Stimulated activated CD4-positive, alpha-beta T cell treated with anti-CD3 and anti-CD28 coated beads, Interleukin-1b, Interleukin-23, amount 100 ng/mL, for 1 hour (primary cell): ENCODE measurements at places on chromosomes 11 and 22.

- DNase-seq, result no peak
Measured at GRCh38 chr11:6812390-6813005, 13.0 kb upstream of the OR6A2 start.

GRCh38 chr22:21736084-21736642, 569 bp upstream of the YPEL1 start:
- DNase-seq, result no peak

- no peak for DNase-seq
Measured at GRCh38 chr11:44780940-44781631, 54.3 kb downstream of the TSPAN18 start.

GRCh38 chr11:82733444-82734119, at the start of gene FAM181B:
FAM181B (minus strand) TSS chr11:82733864; CDS start chr11:82733729, 135 bp downstream.
- no peak for DNase-seq

DNA sequence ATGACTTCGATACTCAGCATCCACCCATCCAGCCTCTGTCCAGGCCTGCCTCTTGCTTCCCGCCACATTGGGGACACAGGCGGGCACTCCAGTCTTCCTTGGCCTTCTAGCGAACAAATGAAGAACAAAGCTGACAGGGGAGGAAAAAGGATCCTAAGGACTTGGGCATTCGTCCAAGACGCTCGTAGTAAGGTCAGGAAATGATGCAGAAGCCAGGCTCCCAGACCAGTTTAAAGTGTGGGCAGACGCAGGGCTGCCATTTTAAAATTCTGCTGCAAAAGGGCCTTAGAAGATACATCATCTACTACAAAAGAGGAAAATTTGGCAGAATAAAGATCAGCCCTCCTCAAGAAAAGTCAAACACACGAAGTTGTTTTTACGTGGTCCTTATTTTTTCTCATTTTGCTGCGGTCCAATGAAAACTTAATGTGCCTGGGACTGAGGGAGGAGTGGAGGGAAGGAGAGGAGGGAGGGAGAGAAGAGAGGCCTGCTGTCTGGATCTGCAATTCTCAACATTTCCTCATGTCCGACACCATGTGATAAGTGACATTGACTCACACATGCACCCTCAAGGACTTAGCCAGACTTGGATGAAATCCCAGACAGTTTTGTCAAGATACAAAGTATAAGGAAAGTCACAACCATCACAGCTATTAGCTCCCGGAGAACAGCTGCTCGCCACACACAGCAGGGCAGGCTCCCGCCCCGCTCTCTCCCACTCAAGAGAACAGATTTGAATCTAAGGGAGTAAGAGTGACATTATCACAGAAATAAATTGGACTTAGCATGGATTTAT, 5.7 kb downstream of the DNAL4 start:
- DNase-seq, result no peak

DNA sequence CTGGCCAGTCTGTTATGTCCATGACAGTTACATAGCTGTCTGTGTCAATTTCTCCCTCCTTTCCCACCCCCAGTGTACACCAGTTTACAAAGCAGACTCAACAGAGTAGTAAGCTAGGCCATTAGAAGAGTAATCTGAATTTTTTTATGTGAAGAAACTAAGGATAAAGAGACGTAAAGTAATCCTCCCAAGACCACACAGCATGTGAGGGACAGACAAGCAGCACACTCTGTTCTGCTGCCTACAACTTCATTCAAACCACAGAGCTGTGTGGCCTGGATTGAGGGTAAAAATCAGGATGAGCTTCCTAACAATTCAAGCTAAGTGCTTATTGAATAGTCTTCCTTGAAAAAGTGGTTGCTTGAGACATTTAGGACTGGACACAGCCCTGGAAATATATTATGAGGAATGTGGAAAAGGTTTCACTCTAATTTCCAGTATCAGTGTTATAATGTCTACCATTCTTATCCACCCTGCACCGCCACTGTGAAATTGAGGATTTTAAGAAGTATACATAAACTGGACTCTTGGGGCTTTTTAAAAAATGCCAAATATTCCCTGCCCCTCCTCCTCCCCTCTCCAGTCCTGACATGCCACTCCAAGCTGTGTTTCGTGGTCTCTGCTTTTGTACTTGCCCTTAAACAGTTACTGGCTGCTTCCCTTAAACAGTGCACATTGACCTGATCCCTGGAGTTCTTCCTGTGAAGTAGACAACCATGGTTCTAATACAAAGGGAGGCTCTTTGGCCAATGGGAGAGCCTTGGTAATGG, 40.9 kb downstream of the EXT2 start:
- DNase-seq, result no peak

GRCh38 chr11:85787168-85787567, 23.8 kb downstream of the SYTL2 start:
- DNase-seq, result no peak

GRCh38 chr11:20353829-20354434, 9.6 kb upstream of the HTATIP2 start:
- DNase-seq, result no peak

- no peak for DNase-seq
Measured at GRCh38 chr11:94650756-94651155, 83.6 kb downstream of the PIWIL4 start.

DNA sequence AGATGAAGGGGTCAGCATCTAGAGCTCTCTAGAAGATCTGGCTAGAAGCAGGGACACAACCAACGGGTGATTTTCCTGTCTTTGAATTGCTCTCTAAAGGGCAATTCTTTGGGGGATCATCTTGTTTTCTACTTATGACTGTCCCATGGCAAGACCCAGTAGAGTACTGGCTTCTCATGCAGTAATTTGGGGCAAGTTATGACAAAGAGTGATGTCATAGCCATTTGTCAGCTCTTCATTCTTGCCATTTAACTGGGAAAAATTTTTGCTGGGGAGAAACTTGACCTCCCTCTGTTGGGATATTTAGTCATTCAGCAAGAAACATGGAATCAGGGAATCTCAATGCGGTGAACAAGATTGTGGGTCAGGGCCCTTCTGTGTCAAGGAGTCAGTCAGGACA, 80.4 kb downstream of the SLC1A2 start:
- no peak for DNase-seq

GRCh38 chr11:115693002-115693401, 188.8 kb upstream of the CADM1 start:
- DNase-seq, result no peak

DNA sequence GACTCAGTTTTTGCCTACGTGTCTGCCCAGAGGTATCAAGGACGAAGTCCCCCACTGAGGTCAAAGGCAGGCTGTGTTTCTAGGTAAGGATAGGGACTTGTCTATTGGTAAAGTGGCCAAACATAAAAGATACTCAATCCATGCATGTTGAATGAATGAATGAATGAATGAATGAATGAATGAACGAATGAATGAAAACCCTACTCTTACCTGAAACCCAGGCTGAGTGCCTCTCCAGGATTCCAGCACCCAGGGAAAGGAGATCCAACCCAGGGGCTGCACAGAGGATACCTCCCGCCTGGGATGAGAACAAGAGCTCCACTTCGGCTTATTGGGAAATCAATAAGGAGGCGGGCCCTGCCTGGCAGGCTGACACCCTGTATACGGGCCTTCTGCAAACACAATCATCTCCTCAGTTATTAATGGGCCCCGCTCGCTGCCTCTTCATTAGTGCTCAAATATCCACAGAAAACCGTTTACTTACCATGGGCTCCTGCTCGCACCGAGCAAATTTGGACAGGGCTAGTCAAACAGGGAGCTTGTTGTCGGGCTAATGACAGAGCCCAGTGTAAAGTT, 177.4 kb downstream of the BUD13 start:
- DNase-seq, result no peak

- DNase-seq, result no peak
Measured at GRCh38 chr22:28186641-28187040, 267.6 kb upstream of the PITPNB start.

GRCh38 chr22:42754658-42755057, 34.0 kb upstream of the A4GALT start:
- DNase-seq, result no peak

DNA sequence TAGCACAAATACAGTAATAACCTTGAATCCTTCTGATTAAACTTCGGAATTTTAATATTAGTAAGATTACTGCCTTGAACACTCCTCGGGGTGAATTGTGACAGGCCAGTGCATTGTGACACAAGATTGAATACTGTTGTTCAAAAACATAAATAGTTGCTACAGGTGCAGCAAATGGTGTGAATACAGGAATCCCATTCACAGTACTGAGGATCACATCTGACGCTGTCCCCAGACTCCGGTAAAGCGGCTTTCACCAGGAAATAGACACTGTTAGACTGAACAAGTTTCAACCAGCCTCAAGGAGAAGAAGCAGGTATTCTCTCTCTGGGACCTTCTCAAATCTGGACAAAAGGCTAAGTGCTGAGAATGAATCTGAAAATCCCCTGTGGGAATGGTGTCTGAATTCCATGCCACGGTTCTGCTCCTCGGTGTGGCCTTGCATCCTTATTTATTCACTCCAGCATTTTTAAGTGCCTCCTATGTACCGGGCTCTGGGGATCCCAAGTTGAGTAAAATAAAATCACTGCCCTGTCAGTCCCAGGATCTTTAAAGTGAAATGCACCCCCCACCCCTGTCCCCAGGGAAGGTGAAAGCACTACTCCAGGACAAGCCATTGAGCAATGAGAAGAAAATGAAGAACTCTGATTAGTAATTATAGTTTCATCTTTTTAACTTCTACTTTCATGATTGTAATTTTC, 3.4 kb downstream of the LGR4 start:
- no peak for DNase-seq

DNA sequence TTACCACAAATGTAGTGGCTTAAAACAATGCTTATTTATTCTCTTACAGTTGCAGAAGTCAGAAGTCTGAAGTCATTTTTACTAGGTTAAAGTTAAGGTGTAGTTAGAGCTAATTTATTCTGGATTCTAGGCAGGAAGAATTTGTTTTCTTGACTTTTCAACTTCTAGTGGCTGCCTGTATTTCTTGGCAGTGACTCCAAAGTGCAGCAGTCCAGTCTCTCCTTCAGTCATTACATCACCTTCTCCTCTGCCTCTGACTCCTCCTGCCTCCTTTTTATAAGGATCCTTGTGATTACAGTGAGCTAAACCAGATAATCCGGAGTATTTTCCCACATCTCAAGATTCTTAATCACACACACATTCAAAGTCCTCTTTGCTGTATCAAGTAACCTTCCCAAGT, 581.4 kb downstream of the KCNA4 start:
- DNase-seq, result no peak
